ENCODE measurements at places on chromosomes 3 and 15.

DNA sequence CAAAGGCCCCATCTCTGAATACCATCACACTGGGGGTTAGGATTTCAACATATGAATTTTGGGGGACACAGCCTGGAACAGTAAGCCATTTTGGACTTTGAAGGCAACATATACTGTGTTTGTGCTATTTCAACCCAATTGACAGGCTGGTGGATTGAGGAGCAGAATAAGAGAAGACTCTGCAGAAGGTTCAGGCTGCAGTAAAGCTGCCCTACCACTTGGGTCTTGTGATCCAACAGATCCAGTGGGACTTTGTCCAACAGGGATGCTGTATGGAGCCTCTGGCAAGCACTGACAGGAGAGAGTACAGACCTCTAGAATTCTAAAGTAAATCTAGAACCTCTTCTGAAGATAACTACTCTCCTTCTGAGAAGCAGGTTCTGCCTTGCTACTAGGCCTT lies 1.1 kb upstream of the BCL2L10 start:
- no peak for DNase-seq

DNA sequence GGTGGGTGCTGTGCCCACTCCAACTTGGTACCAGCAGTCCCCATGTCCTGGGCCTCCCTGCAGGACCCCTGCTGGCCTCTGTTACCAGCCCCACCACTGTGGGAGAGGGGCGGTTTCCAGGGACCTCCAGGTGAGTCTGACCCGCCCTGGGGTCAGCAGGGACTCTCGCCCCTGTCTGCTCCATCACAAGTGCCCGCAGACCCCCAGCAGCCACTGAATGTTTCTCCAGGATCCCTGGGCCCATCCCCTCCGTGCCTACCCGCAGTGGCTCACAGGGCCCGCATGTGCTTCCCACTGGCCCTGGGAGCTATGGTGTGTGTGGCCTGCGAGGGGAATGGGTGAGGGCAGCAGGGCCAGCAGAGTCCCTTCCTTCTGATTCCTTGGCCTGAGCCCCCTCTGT lies 9.9 kb upstream of the RHO start:
- no peak for DNase-seq

DNA sequence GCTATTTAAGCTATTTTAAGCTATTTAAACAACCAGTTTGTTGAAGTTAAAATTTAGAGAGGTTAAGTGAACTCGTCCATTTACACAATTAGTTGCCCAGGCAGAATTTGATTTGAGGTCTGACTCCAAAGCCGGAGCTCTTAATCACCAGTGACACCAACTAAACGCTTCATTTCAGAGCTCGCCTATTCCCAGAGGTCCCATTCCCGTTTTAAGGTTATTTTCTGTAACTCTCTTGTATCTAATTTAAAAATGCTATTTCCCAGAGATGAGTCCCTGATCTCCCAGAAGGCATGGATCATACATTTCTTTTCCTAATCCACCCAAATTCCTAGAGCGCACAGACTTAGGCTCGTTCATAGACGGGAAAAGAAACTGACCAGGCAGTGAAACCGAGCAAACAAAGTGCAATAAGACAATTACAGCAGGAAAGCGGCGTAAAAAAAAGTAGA lies 904 bp upstream of the MCTP2 start:
- no peak for DNase-seq

- DNase-seq, result peak; percentile 83
Measured at GRCh38 chr3:184568924-184569829, 7.6 kb downstream of the EPHB3 start.

DNA sequence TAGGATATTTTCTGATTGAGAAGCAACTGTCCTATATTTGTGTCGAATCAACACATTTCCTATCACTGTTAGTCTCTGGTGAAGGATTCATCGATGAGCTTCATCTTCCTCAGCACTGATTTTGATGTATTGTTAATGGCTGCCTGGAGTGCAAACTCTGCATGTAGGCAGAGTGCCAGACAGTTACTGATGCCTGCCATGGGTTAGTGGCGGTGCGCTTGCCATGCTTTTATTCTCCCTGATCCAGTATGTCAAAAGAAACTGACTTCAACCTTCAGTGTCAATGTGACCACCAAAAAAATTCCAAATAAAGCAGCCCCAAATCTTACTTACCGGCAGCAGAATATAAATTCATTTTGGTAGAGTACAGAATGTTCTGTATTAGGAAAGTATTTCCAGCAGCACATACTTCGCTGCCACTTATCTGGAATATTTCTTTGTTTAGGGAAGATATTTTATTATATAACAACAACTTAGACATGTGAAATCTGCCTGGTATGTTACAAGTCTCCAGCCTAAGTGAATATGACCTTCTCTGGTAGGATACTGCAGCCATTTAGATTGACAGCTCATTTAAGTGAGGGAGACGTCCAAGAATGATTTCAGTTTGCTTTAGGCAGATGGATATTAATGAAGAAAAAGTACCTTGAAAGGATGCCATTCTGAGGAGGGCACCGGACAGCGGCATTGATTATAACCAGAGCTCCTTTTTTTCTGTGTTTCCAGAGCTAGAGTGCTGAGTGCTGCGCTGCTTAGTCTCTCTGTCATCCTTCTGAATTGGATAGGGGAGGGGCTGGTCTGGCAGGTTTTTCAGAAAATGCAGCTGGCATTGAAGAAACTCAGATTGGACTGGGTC lies 59.9 kb downstream of the ARHGEF26 start:
- no peak for DNase-seq

DNA sequence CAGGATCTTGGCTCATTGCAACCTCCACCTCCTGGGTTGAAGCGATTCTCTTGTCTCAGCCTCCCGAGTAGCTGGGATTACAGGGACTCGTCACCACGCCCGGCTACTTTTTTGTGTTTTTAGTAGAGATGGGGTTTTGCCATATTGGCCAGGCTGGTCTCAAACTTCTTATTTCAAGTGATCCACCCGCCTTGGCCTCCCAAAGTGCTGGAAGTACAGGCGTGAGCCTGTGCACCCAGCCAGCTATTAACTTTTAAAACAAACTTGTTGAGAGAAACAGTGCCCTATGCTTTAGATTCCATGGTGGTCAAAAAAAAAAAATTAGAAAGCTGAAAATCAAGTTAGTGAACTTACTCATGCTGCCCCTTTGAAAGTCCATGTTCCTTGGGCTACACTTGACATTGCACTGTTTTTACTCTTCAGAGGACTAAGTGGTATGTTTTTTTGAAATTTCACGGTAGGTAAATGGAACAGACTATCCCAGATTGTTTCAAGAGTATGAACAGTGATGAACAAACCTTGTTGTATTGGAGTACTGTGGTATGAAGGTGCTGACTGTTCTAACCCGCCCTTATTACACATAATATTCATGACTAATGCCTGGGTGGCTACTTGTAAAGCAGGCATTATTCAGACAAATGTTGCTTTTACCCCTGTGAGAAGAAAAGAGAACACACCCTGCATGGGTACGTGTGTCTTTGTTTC lies 206.9 kb downstream of the KLHL25 start:
- no peak for DNase-seq

DNA sequence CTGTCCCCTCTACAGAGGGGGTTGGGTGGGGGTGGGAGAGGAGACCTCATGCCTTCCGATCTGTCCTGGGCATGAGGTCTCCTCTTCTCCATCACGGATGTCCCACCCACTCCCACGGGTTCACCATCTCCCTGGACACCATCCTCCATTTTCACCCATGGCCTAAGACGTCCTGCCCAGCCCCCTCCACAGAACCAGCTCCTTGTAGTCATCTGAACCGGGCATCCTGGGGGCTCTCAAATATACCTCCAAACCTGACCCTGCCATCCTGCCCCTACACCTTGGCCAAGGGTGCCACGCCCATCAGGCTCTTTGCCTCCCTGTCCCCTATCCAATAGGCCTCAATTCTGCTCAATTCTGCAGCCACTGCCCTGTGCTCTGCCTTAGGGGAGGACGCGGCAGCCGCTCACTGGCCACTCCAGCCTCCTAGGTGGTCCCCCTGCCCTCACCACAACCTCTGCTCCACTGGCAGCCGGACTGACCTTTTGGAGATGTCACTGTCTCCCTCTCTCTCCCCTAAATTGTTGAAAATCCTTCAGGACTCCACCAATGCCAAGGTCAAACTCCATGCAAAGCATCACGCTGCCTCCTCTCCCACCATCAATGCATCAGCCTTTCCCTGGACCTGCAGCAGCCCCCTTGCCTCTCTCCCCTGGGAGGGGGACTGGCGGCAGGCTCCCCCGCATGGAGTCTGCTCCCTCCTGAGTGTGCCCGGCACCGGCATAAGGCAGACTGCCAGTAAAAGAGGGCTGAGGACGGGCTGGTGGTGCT lies 9.4 kb upstream of the ANPEP start:
- no peak for DNase-seq

- no peak for DNase-seq
Measured at GRCh38 chr15:82958638-82959037, 6.1 kb upstream of the HOMER2 start.

DNA sequence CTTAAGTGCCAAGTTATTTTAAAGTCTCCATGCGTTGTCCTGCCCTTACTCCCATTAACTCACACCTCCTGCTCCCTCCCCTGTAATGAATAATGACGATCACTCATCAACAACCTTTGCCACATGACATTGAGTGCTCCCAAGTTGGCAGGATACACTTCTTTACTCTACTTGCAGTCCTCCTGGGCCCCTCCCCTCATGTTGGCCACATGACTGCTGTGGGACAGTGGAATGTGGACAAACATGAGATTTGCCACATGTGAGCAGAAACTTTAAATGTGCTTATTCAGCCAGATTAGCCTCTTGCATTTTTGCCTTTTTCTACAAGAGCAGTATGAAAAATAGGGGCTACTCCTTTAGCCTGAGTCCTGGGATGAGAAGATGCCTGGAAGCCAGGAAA lies 167.9 kb downstream of the DCLK3 start:
- no peak for DNase-seq

DNA sequence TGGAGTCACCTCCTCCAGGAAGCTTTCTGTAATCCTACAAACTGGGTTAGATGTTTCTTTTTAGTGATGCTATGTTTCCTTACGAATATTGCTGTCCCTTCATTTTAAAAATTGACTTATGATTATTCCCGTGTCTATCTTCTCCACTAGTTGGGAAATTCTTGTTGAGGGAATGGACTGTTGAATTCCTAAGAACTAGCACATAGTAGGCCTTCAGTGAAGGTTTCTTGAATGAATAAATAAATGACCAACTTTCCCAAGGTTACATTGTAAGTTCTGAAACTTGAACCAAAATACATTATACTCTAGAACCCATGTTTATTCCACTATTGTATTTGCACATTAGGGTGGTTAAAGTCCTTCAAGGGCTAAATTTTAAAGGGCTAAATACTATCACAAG lies 812 bp upstream of the IL20RB start:
- DNase-seq, result no peak

DNA sequence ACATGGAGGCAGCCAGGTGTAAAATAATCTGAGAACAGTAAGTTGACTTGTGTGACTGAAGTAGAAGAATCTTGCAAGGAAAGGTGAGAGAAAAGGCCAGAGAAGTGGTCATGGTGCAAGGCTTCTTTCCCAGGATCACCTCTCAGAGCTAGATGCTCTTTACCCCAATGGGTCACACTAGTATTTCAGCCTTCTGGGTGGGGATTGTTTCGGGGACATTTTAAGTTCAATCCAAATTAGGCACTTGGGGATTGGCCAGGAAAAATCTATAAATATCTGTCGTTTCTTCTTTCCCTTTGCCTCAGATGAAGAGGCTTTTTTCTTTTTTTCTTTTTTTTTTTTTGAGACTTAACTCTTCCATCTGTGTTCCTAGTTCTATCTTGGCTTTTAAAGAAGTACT lies 188.0 kb downstream of the KLHL25 start:
- no peak for DNase-seq

GRCh38 chr15:67116742-67117141 lies 51.3 kb downstream of the SMAD3 start:
- DNase-seq, result no peak

DNA sequence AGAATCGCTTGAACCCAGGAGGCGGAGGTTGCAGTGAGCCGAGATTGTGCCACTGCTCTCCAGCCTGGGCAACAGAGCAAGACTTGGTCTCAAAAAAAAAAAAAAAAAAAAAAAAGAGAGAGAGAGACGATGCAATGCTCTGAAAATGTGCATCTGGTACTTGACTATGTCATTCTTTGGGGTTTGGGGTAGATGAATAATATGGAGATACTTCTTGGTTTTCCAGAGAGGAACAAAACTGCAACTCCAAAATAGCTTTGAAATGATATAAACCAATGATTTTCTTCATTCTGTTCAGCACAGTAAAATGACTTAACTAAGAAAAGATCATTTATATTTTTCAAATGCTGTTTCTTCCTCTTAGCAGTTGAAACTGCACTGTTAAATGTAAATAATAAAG lies 158.9 kb downstream of the ISL2 start:
- no peak for DNase-seq

DNA sequence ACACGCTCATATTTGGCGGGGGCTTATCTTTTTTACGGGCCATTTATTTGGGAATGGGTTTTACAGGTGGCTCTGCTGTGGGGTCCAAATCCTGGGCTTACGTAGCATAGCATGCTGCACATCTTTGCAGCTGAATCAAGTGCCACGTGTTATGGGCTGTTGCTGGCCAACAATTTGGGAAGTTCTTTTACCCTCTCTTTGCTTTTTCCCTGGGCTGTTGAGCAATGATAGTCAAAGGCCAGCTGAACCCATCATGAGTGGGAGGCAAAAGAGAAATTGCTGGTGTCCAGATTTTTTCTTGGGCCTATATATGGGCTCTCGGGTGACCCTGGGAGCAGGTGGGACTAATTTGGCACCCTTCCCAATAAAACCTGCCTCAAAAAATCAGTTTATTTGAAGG lies 209.3 kb upstream of the SATB1 start:
- no peak for DNase-seq

DNA sequence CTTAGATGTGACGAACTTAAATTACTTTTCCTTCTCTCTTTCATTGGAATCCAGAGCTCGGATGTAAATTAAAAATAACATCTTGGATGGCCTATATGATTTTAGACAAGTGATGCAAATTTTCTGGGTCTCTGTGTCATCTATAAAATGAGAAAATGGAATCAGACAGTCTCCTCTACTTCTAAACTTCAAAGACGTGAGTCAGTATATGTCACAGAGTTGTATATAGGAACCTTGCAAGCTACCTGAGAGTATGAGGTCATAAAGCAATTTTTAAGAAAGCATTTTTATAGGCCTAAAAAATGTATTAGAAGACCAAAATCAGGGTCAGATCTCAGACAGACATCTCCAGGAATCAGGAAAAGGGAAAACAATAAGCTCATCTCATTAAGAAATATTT lies 128.3 kb downstream of the TBL1XR1 start:
- no peak for DNase-seq

DNA sequence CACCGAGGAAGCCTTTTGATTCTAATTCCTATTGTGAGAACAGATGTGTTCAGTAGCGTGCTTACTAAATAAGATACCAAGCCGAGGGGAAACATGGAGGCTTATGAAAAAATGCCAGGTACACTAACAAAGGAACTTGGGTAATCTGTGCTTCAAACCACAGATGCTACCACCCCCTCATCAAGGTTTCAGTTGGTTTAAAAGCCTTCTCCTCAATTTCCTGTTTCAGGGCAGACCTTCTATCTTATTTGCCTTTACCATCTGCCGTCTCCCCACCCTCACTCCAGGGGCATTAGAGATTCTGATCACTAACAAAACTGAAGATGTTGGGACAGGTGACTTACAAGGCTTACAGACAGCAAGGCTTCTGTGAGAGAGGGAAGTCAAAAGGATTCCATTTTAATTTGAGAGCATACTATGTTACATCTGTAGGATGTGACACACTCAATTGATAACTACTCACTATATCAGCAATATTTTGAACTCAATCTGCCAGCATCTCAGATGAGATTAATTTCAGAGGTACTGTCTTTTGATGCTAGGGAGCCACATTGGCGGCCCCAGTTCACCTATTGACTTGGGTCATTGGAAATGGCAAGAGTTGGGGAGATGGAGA lies 60.6 kb upstream of the PLCL2 start:
- DNase-seq, result no peak

- DNase-seq, result no peak
Measured at GRCh38 chr3:193548406-193548805, 6.3 kb downstream of the ATP13A4 start.
